ENCODE measurements at places on chromosomes 11 and 22.

- no peak for DNase-seq
Measured at GRCh38 chr11:5291207-5291838, 10.4 kb downstream of the OR51B4 start.

DNA sequence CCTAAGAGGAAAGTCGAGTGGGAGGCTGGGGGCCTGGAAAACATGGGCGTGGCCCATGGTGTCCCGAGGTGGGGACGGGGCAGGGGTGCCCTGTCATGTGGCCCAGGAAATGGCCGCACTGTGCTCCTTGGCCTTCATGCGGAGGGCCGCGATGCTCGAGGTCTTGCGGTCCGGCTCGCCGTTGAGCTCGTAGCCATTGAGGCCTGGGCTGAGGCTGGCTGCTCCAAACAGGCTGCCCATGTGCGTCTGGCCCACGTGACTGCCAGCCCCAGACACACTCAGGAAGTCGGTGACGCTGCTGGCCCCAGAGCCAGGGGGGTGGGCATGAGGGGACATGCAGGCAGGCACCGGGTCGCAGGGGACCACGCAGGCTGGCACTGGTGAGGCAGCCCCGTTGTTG lies 45.2 kb downstream of the ALX4 start:
- DNase-seq = no peak

DNA sequence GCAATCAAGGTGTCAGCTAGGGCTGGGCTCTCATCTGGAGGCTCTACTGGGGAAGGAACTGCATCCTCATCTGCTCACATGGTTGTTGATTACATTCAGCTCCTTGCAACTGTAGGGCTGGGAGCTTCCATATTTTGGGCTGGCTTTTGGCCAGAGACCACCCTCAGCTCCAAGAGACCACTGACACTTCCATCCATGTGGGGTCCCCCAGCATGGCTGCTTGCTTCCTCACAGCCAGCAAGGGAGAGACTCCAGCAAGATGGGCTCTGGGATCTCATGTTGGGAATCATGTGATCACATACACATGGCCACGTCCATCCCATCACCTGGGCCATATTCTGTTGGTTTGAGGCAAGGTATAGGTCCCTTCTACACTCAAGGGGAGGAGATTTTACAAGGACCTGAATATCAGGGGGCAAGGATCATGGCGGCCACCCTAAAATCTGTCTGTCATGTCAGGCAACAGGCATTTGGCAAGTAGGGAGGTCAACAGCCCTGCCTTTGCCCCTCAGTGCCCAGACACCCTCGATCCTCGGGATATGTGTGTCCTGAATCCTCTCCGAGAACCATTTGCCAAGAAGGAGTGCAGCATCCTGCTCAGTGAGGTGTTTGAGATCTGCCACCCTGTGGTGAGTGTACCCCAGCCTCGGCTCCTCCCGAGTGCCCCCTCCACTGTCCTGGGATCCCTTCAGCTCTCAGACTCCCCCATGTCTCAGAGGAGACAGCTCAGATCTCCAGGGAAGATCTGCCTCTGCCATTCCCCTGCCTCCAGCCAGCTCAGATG lies 48.7 kb downstream of the OTOG start:
- no peak for DNase-seq

GRCh38 chr11:6505577-6506240 lies 8.6 kb downstream of the DNHD1 start:
- DNase-seq = no peak

- no peak for DNase-seq
Measured at GRCh38 chr22:31504282-31504681, 7.9 kb downstream of the SFI1 start.

DNA sequence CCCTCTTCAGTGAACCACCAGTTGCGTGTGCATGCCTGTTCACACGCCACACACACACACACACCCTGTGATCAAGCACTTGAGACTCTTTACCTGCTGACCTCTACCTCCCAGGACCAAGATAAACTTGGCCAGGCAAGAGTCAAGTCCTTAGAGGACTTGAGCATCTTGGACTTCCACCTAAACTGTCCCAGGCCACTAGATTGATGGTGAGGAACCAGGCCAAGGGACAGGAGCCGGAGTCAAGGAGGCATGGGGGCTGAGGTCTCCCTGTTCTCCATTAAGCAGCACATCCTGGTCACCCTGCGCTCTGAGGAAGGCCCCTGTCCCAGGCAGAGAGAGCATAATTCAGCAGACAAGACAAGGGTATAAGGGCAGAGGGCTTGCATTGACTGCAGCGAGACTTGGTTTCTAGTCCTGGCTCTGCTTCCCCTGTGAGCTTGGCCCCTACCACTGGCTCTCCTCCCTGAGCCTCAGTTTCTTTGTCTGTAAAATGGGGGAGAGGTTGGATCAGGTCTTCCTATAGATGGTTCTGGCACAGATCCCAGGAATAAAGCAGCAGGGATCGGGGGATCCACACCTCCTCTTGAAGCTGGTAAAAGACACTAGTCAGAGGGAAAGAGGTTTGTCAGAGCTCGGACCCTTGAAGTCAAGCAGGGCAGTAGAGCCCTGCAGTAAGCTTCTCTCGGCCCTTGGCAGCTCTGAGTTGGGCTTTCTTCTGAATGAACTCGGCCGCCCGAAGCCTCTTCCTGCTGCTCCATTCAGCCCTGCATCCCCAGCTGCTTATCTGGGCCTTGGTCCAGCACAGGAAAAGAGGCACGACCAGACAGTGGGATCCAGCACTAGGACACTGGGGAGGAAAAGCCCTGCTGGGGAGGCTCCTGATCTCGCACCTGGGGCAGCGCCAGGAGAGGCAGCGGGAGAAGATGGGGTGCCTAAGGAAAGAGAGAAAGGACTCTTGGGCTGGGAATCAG lies 2.0 kb downstream of the CREB3L1 start:
- DNase-seq = no peak

All from NCI-H2107 (cell line).